ENCODE measurements at places on chromosomes 7 and 10.

- peaks cover 20% of the 10 kb centered on the region for H3K27me3 ChIP-seq
- H3K36me3 ChIP-seq = no peaks in the 10 kb centered on the region
- H3K4me1 ChIP-seq = no peaks in the 10 kb centered on the region
- DNase-seq = no peak
These were observed 58.6 kb upstream of the ANK3 start for GRCh38 chr10:60448246-60448645.

DNA sequence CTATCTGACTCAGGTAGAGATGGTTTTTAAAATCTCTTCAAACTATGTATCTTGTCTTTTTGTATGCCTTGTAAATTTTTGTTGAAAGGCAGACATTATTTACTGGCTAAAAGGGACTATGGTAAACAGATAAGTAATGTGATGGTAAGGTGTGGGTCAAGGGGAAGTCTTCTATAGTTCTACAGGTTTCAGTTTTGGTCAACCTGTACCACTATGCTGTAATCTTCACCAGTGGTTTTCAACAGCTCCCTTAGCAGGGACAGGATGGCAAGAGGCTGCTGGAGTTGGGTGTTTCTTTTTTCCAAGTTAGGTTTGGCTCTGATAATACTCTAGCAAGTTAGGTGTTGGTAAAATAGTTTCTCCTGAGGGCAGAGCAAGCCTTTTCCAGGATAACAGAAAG lies 32.7 kb upstream of the FZD8 start:
- H3K4me3 ChIP-seq = no peak overlapping the region
- no peaks in the 10 kb centered on the region for H3K27me3 ChIP-seq
- no peaks in the 10 kb centered on the region for H3K4me1 ChIP-seq

DNA sequence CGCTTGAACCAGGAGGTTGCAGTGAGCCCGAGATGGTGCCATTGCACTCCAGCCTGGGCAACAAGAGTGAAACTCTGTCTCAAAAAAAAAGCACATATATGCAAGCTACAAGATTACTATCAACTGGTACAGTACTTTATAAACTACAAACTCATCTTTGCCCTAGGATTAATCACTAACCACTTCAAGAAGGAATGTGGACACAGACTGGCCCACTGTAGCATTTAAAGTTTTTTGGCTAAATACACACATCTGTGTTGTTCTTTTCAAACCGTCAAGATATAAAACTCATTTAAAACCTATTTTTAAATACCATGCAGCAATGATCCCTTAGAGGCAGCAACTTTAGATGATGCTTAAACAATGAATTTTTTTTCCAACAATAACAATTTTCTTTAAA lies 205.4 kb downstream of the IMMP2L start:
- no peaks in the 10 kb centered on the region for H3K4me1 ChIP-seq
- DNase-seq = no peak
- H3K4me3 ChIP-seq = no peak overlapping the region
- no peaks in the 10 kb centered on the region for H3K36me3 ChIP-seq
- no peaks in the 10 kb centered on the region for H3K27me3 ChIP-seq

DNA sequence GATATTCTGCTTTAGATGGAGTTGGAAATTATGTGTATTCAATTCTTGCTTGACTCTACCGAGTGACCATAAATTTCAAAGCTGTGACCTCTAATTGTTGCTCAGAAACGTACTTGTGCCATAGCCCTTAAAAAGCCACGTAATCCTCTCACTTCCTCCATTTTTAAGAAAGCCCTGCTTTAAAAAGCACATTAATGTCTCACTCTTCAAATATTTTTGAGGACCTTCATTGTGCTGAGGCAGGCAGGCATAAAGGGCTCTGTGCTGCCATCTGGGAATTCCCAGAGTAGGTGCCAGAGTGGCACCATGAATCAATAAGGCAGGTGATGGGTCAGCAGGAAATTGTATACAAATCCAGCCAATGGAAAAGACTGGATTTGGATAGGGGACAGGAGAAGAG lies 97.7 kb upstream of the FAM204A start:
- H3K4me3 ChIP-seq = no peak overlapping the region
- no peak overlapping the region for H3K27ac ChIP-seq
- H3K4me1 ChIP-seq = no peaks in the 10 kb centered on the region
- H3K27me3 ChIP-seq = no peaks in the 10 kb centered on the region
- DNase-seq = no peak

- H3K27ac ChIP-seq = no peak overlapping the region
- peaks cover 47% of the 10 kb centered on the region for H3K36me3 ChIP-seq
- H3K27me3 ChIP-seq = no peaks in the 10 kb centered on the region
- DNase-seq = no peak
- no peaks in the 10 kb centered on the region for H3K4me1 ChIP-seq
These were observed 18.5 kb upstream of the PTPRN2 start for GRCh38 chr7:158606129-158606528.

- H3K4me3 ChIP-seq = no peak overlapping the region
- no peaks in the 10 kb centered on the region for H3K4me1 ChIP-seq
- no peak for DNase-seq
- H3K36me3 ChIP-seq = no peaks in the 10 kb centered on the region
These were observed 388.9 kb downstream of the PLXNA4 start for GRCh38 chr7:132187391-132187790.

DNA sequence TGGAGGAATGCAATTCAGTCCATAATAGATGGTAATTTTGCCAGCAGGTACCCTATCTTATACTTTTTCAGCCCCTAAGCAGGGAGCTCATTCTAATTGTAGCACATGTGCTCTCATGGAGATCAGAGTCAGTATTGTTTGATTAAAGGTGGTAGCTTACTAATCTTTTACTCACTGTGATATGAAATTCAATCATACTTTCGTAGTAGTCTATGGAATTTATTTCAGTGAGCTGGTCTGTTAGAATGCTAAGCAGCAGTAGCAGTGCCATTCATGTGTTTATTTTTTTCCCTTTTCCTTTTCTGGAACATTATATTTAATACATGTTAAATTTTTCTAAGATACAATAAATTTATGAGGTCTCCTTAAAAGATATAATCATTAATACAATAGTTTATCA lies 109.0 kb downstream of the ST7 start:
- H3K27me3 ChIP-seq = no peaks in the 10 kb centered on the region
- H3K4me1 ChIP-seq = no peaks in the 10 kb centered on the region
- no peak overlapping the region for H3K4me3 ChIP-seq
- no peaks in the 10 kb centered on the region for H3K36me3 ChIP-seq

GRCh38 chr10:34821587-34822585 lies 6.8 kb upstream of the PARD3 start:
- no peaks in the 10 kb centered on the region for H3K27me3 ChIP-seq
- DNase-seq = no peak

DNA sequence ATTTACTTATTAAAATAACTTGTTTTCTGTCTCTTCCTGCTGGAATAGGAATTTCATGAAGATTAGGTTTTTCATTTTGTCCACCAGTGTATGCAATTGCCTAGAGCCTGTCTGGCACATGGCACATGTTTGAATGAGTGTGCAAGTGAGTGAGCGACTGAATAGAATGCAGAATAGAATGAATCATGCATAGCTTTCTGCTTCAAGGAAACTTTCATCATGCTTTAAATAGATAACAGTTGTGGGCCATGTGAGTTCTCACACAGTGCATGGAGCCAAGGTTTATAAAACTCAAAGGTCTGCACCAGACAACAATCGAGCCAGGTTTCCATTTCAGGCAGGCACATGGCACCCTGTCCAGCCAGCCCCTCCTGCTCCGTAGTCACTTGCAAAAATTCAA lies 74.2 kb upstream of the HECW1 start:
- no peaks in the 10 kb centered on the region for H3K36me3 ChIP-seq
- peaks cover 28% of the 10 kb centered on the region for H3K4me1 ChIP-seq
- no peak for DNase-seq
- H3K4me3 ChIP-seq = no peak overlapping the region
- H3K27me3 ChIP-seq = no peaks in the 10 kb centered on the region

DNA sequence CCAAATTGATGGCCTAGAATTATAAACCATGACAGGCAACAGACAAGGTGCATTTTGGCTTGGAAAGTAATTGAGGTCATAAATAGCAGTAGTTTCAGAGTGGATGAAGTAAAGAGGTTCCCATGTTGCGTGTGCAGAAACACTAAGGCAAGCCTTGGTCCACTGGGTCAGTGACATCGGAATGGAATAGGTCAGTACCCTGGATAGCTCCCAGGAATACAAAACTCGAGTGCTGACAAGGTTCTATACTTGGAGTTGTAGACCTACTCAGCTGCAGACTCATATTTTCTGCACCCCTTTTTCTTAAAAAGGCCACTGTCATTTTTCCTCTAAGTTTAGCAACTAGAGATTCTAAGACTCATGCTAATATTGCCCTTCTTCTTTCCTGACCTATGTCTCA lies 132.8 kb downstream of the DYNC1I1 start:
- H3K27ac ChIP-seq = no peak overlapping the region
- no peaks in the 10 kb centered on the region for H3K4me1 ChIP-seq
- DNase-seq = no peak
- H3K27me3 ChIP-seq = no peaks in the 10 kb centered on the region
- no peak overlapping the region for H3K4me3 ChIP-seq
- H3K36me3 ChIP-seq = no peaks in the 10 kb centered on the region

All from K562 (cell line).